ENCODE measurements at places on chromosomes 1 and 21.

- no peak for DNase-seq
Measured at GRCh38 chr1:17802164-17802563, 47.0 kb downstream of the ACTL8 start.

- peak; percentile 59 for DNase-seq
Measured at GRCh38 chr21:32083197-32083596, 195.7 kb downstream of the MIS18A start.

DNA sequence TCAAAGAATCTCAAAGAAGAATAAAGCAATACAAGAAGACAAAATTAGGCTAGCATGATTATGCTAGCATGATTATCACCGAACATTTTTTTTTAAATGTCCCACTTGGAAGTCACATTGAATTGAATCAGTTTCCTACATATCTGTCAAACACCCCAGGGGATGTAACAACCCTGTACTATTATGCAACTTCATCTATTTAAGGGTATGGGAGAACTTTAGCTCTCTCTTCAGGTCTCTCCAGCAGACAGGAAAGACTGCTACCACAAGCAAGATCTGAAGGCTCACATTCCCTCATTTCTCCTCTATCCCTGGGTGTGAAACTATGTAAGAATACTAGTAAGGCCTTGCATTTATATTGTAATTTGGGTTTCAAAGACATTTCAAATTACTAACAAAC, 52.8 kb downstream of the EDEM3 start:
- DNase-seq = no peak

DNA sequence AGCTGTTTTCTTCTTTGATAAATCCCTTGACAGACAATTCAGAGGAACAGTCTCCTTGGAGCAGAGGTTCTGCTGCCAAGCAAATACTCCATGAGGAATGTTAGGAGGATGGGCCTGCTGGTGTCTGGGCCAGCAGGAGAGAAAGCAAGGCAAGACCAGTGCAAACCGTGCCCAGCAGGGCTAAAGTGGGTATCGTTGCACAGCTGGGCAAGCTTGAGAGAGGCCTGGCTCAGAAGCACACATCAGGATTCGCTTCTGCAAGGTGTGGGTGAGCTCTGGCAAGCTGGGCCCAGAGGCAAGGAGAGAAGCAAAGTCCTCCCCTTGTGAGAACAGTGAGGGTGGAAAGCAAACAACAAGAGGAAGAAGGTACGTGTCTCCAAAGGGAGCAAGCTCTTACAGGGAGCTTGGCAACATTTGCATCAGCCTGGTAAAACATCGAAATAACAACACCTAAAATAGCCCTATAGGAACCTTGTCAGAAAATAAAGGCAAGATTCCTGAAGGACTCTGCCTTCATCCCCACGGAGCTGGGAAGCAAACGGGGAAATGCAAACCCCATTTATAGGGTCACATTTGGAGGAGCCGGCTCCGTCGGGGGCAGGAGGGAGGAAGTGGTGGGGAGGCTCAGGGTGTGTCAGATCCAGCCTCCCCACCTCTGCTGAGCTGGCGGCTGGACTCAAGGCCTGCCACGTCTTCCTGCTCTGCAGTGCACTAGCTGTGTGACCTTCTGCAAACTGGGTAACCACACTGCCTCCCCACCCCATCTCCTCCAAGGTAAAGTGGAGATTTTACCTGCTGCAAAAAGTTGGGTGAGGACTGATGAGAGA, 62.3 kb upstream of the HIVEP3 start:
- DNase-seq = no peak

DNA sequence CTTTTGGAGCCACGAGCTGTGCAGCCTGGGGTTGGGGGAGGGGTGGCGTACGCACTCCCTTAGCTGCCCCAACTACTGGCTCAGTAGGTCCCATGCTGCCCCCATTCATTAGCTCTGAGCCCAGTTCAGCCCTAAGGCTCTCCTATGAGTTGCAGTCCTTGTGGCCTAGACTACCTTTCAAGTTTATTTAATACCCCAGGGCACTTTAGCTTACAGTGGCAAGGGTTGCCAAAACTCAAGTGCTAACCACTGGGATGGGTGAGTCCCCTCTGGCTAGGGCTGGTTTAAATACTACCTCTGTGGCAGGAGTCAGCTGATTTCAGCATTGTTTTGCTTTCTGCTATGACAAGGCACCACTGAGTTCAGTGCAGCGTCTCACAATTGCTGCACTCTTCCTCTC, 118.2 kb downstream of the ODF2L start:
- no peak for DNase-seq

GRCh38 chr1:76371941-76372340, 297.4 kb downstream of the ST6GALNAC3 start:
- DNase-seq = no peak

GRCh38 chr1:162412002-162412401, at the start of gene SH2D1B:
TSS of gene SH2D1B (minus strand) at chr1:162412136. CDS start at chr1:162412016, 120 bp downstream.
- no peak for DNase-seq
